ENCODE measurements at places on chromosomes 6 and 20. TPM values are rescaled to one million over a fixed set of nuclear protein-coding genes. Genes with fewer than 3 reads are reported as not detected.

DNA sequence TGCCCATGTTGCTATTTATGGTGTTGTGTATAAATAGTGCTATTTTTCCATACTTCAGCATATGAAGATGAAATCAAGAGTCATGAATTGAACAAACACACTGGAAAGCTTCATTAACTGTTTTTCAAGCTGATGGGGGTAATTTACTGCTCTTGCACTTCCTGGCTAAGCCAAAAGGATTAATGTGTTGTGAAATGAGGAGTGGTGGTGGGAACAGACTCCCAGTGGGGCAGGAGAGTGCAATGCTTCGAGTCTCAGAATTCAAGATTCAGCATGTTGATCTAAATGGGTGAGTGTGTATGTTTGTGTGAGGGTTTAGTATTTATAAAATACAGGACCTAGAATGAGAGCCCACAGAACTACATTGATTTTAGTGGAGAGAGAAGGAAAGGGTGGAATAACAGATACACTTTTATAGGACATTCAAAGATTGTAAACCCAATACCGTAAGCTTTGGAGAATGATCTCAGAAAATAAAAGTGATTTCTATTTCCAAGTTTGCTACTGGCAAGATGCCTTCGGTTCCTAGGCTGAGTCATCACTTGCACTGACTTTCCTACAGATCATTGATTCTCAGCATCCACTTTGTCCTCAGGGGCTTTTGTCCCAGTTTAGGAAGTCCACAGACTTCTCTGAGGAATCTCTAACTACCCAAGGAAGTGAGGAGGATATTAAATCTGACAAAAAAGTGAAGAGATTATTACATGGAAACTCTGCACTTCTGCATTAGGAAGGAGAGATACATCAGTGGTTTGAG lies 303.6 kb downstream of the TRDN start:
- no peak for DNase-seq

IRAK1BP1 gene
- total RNA-seq: 3.1 TPM

GRCh38 chr20:24676353-24676977 lies 207.0 kb downstream of the SYNDIG1 start:
- DNase-seq: no peak

DNA sequence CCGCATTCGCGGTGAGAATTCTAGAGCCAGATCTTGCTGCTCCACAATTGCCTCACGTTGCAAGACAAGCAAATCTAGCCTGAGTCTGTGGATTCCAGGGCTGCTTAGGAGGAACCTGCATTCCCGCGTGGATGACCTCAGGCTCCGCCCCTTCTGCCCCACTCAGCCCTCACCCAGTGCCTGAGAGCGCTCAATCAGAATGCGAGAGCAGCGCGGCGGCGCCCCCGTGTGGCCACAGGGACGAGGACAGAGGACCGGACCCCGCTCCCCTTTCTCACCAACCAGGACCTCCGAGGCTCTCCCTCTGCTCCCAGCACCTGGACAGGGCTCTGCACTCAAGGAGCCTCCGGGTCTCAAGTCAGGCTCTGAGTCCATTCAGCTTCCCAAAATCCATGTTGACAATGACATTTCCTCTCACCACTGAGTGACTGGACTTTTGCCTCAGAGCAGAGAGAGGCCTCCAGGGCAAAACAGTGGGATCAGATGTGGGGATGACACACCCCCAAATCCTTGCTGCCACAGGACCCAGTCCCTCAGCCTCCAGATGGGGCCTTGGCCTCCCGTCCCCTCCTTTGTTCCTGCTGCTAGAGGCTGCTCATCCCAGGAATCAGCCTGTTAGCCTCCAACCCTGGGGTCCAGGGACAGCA lies 52.0 kb downstream of the RPP21 start:
- DNase-seq: peak; percentile 84

FKBP1A gene
- total RNA-seq: 137 TPM

- no peak for DNase-seq
Observed at GRCh38 chr6:163014736-163015135, 287.0 kb downstream of the PACRG start.
